ENCODE measurements at places on chromosomes 7 and 10.

DNA sequence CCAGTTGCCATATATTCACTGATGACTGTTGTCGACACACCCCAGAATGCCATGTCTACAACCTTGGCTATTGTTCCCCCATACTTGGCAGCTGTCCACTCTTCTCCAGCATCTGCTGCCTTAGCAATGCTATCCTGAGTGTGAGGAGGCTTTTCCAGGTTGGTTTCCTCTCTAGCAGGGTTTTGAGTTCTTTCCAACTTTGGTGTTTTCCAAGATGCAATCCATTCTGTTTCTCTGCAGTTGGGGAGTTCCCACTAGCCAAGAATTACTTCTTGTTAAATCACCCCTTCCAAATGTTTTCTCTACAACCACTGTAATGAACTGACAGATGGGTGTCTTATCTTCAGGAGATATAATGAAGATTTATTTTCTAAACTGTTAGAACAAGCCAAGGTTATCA is 617.4 kb downstream of the CCSER2 start:
- DNase-seq = no peak

DNA sequence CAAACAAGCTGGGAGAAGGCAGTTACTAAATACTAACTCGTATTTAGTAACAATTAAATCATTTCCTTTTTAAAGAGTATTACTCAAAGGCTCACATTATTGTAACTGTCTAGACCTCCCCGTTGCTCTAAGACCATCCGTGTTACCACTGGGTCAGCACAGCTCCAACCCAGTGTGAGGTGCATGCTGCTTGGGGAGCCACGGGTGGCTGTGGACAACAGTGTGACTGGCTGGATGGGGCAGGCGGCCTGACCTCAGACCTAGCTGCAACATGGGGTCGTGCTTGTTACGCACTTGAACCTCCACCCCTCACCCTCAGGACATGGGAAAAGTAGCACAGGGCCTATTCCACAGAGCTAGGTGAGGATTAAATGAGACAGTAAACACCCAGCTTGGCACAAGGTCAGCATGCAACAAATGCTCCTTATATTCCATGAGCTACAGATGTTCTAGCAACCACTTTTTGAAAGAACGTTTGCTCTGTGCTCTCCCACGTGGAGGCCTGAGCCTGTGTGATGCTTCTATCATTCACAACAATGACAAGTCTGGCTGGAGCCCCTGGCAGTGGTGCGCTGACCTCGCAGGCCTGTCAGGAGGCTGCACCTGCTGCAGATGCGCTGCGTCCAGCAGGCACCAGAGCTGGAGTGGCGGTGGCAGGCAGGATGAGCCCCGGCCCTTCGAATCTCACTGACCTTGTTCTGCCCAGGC is 135.7 kb downstream of the PKD1L1 start:
- no peak for DNase-seq

- peak; percentile 43 for DNase-seq
Observed at GRCh38 chr7:43648473-43649406, 65.8 kb downstream of the STK17A start.

GRCh38 chr10:5735119-5735518 is 50.5 kb downstream of the TASOR2 start:
- DNase-seq = no peak

DNA sequence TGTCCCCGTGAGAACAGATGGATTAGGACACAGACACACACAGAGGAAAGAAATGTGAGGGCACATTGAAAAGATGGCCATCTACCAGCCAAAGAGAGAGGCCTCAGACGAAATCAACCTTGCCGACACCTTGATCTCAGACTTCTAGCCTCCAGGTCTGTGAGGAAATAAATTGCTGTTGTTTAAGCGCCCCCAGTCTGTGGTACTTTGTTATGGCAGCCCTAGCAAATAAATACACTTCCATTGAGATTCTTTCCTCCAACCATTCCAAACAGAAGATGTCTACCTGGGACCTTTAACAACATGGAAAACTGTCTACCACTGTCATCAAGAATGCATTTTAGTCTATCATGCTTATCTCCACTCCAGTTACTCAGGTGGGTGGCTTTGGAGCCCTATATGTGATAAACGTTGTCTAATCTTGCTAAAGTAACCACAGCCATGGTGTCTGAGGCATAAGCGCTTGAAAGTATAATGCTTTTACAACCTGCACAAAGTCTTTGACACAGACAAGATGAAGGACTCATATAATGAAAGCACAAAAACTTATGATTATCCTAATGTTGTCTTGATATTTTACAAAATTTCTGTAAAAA is 244.3 kb downstream of the MTERF1 start:
- no peak for DNase-seq

- DNase-seq = no peak
Observed at GRCh38 chr10:6091630-6092029, 2.8 kb downstream of the RBM17 start.

DNA sequence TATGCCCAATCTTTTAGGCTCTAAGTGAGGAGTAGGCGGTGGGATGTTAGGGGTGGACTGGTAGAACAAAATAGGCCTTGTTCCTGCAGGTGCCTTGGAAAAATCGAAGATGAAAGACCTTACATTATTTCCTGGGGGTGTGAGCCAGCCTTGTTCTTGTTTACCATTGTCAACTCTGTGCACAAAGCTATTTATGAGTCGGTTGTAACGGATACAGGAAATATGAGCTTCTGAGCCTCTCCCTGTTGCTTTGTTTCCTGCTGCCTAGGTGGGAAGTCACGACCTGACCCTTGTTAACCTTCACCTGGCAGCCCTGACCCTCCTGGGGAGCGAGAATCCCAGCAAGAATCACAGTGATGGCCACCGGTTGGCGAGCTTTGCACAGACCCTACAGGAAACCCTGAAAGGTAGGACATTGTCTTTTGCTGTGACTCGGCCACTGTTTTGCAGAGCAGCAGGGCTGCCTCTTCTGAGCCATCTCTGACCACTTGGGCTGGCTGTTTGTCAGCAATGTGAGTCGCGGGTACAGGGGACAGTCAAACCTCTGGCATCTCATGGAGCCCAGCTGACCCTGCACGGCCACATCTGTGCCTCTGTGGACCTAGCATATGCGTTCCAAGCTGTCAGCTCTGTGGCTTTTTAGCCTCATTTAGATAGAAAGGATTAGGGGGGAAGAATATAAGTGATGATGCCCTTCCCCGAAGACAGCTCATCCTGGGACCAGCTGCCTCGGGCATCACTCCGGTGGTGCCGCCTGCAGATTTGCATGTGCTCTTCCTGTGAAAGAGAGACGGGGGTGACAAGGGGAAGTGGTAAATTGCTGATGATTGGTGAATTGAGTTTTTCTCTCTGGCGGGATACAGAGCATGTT is 102.1 kb upstream of the ANLN start:
- DNase-seq = no peak

DNA sequence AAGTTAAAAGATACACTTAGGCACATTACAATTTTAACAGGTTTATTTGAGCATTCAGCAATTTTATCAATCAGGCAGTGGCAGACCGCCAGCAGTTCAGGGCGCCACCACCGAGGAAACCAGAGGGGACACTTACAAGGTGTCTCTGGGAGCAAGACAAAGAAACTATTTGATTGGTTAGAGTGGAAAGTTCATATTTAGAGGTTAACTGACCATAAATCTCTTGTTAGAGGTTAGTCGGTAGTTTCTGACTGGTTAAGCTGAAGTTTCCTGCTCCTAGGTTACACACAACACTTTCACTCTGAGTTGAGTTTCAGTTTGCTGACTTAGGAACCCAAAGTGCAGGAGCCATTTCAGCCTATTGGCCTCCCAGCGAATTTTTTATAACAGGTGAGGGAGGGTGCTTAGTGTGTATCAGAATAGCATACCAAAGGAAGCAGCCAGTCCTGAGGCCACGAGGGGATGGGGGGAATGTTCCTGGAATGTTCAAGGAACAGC is 10.8 kb upstream of the PVRIG start:
- DNase-seq = no peak

GRCh38 chr10:109062371-109062770 is 860.9 kb downstream of the XPNPEP1 start:
- DNase-seq = no peak

- DNase-seq = no peak
Observed at GRCh38 chr10:10364902-10365301, 652.8 kb upstream of the CELF2 start.

DNA sequence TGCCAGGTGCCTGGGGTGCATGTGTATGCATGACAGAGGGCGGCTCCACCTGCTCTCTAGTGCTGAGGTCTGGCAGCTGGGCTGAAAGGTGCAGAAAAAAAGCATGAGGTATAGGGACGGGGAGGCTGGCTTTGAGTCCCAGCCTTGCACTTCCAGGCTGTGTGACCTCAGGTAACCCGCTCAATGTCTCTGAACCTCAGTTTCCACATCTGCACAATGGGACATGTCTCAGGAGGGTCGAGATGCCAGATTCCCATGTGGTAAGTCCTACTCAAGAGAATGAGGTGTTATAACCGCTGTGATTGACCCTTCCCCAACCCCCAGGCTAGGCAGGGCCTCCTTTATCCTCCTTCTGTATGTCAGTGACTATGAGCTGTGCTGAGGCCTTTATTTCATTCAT is 48.8 kb downstream of the ARHGAP22 start:
- DNase-seq = no peak

DNA sequence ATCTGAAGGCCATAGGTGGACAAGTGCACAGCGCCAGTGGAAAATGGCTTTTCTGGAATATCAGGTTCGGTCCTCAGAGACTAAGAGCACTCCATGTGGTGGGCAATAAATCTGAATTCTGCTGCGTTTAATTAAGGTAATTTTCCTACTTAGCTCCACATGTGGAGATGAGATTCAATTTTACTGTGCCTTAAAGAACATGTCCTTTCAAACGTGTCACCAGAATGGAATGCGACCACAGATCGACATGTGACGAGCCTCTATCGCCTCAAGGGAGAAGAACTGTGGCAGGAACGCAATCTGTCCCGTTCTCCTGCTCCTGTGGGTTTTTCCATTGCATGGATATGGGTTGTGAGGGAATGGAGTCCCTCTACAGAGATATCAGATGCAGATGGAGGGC is 205.3 kb upstream of the ZNF32 start:
- DNase-seq = no peak

DNA sequence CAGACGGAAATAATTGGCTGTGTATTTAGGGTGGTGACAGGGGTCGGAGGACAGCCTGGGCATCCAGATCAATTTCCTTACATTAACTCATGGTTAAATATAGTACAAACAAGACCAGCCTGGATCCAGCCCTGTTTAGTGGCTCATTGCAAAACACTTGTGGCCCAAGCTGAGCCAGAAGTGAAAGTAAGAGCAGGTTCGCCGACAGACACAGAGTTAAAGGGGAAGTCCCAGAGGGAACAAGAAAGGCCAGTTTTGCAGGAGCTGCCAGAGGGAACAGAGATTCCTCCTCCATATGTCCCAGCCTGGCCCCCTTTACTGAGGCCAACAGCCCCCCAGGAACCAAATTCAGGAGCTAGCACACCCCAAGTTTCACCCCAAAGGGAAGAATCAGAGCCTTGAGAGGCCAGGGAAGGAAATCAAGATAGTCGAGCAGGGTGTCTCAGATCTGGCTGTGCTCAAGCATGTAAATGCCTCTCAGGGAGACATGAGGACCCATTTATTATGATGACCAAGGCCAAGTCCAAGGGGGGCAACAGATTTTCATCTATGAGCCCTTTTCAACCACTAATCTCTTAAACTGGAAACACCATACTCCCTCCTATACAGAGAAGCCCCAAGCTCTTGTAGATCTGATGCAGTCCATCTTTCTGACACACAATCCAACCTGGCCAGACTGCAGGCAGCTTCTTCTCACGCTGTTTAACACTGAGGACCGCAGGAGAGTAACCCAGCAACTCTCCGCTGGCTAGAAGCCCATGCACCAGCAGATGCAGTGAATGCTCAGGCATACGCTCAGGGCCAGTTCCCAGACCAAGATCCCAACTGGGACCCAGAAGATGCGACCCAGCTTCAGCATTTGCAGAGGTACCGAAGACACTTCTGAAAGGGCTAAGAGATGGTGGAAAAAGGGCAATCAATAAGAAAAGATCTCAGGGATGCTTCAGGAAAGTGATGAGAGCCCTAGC is 15.9 kb upstream of the ADCK2 start:
- no peak for DNase-seq

All from effector CD8-positive, alpha-beta T cell (primary cell).